Stimulated activated CD8-positive, alpha-beta memory T cell treated with anti-CD3 and anti-CD28 coated beads, Interleukin-4, amount 100 ng/mL, for 4 hours (primary cell): ENCODE measurements at places on chromosomes 1 and 21.

DNA sequence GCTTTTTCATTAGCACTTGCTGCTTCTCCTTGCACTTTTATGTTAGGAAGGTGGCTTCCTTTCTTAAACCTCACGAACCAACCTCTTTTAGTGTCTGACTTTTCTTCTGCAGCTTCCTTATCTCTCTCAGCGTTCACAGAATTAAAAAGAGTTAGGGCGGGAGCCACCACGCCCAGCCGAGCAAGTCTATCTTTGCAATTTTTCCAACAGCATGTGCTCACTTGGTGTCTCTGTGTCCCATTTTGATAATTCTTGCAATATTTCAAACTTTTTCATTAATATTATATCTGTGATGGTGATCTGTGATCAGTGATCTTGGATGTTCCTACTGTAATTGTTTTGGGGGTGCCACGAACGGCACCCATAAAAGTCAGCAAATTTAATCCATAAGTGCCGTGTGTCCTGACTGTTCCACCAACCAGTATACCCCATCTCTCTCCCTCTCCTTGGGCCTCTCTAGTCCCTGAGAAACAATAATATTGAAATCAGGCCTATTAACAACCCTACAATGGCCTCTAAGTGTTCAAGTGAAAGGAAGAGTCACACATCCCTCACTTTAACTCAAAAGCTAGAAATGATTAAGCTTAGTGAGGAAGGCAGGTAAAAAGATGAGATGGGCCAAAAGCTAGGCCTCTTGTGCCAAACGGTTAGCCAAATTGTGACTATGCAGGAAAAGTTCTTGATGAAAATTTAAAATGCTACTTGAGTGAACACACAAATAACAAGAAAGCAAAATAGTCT lies 15.9 kb upstream of the ITPKB start:
- DNase-seq = no peak

GRCh38 chr1:56844545-56845136 lies 10.0 kb upstream of the C8A start:
- no peak for DNase-seq

GRCh38 chr1:48181669-48182367 lies 40.7 kb upstream of the SLC5A9 start:
- DNase-seq = no peak

DNA sequence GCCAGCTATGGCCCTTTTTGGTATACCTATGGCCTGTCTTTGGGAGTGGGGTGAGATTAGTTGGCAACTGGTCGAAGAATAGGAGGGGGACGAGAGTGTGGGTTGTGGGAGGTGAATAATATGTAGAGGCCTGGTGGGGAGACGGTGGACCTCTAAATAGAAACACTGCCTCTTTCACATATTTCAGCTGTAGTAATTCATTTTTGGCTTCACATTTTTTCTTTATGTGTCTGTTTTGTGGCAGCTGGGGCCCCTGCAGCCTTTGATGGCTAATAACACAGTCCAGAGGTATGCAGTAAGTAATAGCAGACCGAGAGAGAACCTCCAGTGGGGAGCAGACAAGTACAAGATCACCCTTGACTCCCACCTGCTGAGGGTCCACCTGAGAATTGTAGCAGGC lies 75.9 kb downstream of the HLX start:
- no peak for DNase-seq

DNA sequence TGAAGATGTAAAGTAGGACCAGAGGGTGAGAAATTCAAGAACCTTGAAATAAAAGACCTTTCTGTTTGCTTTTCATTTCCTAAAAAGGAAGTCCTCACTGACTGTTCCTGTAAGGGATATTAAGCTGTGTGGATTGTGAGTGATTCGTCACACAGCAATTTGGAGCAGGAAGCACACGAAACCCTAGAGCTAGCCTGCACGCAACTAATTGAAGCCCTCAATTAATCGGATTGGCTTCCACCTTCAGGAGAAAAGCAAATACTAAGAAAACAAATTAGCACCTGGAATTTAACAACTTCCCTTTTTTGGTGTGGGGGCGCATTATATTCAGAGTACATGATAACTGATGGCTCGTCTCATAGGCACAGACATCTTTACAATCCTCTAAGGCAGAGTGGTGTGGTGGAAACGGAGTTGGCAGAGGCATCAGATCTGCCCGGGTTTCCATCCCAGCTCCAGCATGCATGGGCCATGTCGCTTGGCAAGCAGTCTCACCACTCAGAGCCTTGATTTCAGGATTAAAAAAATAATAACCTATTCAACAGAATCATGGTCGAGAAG lies 95.2 kb downstream of the KCNJ15 start:
- DNase-seq = no peak

DNA sequence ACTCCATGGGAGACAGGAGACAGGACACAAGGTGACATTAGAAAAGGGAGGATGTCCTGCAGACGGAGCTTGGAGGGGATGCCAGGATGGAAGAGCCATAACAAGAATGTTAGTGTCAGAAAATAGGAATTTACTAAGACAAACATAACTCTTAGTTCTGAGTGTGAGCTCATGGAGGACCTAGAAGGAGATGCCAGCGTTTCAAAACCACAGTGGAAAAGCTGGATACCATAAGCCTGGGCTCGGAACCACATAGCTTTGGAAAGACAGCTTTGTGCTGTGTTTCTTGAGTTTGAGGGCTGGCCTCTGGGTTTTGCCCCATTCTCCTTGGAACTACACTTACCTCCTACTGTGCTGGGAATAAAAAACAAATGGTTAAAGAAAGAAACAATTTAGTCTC lies 128.4 kb downstream of the S1PR1 start:
- no peak for DNase-seq

GRCh38 chr1:102588536-102588935 lies 519.8 kb downstream of the COL11A1 start:
- no peak for DNase-seq

DNA sequence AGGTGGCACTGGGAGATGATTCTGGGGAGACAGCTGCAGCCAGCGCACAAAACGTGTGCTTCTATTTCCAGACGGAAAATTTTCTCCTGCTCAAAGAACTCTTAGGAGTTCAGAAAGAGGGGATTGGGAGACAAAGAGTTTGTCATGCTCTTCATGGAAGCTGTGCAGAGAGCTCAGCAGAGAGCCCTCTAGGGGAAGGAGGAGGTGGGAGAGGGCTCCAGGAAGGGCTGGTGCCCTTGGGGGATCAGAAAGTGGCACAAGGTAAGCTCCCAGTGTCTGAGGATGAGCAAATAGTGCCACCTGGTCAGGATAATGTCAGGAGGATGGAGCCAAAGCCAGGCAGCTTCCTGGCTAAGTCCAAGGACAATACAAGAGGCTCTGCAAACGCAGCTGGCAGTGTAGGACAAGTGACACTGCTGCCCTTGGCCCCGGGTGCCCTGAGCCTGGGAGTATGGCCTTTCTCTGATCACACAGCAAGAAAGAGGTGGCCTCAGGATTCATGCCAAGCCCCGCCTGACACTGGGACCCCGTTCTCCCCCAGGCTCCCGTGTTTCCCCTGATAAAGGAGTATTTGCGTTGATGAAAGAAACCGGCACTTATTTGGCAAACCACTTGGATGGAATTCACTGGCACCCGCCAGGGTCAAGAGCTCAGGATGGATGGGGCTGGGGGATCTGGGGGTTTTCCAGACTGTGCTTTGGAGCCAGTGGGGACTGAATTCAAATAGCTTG lies 254.0 kb downstream of the PTPRU start:
- no peak for DNase-seq

GRCh38 chr1:12424793-12425192 lies 193.2 kb downstream of the DHRS3 start:
- DNase-seq = no peak

- DNase-seq = no peak
Observed at GRCh38 chr1:45908611-45909140, 105.3 kb downstream of the MAST2 start.

DNA sequence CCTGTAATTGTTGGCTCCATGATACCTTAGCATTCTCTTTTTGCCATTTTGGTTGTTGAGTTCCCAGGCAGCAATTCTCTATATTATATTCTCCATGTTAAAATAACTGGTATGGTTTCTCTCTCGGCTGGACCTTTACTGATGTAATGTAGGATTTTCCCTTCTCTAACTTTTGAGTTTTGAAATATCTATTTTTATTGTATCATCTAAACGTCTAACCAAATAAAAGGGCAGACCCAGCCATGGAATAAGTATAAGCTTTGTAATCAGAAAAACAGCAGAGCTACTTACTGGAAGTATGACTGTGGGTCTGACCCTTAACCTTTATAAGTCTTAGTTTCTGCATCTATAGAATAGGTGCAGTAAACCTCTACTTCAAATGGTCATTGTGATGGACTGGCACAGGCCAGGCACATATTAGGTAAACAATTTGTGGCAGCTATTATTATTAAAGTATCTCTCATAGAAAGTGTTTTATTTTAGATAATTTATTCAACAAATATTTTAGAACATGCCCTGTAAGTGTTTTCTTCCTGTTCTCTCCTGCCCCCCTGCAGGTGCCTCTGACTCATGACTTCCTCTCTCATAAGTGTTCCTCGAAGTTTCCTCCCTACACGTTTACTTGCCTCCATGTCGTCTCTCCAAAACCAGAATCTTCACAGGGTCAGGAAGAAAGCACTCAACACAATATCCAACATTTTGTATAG lies 224.9 kb upstream of the FGGY start:
- no peak for DNase-seq

DNA sequence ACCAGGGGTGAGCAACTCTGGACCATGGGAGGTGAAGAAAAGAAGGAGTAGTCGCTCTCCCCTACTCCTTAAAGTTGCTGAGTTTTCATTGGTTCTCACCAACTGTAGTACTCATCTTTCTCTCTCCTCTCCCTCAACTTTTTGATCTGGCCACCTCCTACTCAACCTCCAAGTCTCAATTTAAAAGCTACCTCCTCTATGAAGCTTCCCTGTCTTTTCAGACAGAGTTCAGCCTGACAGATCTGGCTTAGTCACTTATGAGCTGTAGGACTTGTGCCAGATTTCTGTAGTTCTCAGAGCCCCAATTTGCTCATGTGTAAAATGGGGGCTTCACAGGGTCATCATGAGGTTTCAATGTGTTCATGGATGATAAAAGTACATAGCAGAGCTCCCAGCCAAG lies 34.5 kb upstream of the HTR1D start:
- DNase-seq = no peak

DNA sequence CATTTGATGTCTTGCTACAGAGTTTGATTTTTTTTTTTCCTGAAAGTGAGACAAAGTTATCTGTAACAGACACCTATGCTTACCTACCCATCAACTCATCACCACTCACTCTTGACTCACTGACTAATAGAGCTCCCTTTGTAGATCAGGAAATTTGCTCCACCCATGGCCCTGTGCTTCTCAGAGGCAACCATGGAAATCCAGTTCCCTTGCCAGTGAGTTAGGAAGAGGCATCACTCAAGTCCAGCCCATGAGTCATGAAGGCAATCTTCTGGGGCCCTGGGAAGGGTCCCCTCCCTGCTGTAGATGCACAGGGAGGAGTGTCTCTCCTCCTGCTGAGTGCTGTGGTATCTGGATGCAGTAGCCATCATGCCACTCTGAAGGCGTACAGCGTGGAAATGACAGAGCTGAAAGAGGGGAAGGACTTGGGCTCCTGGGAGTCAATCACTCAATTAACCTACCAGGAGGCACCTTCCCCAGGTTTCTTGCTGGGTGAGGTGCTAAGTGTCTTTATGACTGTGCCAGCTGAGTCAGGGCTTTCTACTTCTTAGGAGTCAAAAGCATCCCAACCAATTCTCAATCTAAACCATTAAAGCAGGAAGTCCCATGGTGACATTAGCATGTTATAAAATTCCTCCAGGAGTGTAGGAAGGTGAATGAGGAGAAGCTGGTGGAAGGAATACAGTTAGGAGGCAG lies 56.1 kb downstream of the DNTTIP2 start:
- DNase-seq = no peak

GRCh38 chr1:149936170-149936991 lies at the start of gene MTMR11:
MTMR11 (minus strand) TSS chr1:149936879; CDS start chr1:149936647, 232 bp downstream.
- no peak for DNase-seq

DNA sequence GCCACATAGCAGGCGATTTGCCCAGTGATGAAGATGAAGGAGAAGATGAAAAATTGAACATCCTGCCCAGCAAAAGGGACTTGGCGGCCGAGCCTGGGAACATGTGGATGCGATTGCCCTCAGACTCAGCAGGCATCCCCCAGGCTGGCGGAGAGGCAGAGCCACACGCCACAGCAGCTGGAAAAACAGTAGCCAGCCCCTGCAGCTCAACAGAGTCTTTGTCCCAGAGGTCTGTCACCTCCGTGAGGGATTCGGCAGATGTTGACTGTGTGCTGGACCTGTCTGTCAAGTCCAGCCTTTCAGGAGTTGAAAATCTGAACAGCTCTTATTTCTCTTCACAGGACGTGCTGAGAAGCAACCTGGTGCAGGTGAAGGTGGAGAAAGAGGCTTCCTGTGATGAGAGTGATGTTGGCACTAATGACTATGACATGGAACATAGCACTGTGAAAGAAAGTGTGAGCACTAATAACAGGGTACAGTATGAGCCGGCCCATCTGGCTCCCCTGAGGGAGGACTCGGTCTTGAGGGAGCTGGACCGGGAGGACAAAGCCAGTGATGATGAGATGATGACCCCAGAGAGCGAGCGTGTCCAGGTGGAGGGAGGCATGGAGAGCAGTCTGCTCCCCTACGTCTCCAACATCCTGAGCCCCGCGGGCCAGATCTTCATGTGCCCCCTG lies 3.3 kb downstream of the ZBTB18 start:
- DNase-seq = no peak

DNA sequence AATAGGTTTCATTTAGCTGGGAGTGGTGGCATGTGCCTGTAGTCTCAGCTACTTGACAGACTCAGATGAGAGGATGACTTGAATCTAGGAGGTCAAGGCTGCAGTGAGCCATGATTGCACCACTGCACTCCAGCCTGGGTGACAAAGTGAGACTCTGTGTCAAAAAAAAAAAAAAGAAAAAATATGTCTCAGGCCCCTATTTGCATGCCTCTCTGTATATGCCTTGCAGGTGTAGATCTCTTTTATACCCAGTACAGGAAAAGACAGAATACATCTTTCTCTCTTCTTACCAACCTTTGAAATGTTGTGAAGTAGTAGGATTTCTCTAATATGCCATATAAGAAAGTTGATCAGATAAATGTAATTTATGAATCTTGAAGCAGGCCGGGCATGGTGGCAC lies 6.4 kb downstream of the CNR2 start:
- DNase-seq = no peak

GRCh38 chr1:54158071-54158470 lies 5.3 kb upstream of the CDCP2 start:
- DNase-seq = no peak

GRCh38 chr1:77888081-77888780 lies at the start of gene NEXN:
NEXN (plus strand) TSS chr1:77888624; CDS start chr1:77916107, 27,483 bp downstream.
- DNase-seq = no peak

GRCh38 chr1:167922023-167922422 lies 8.1 kb upstream of the ADCY10 start:
- DNase-seq = no peak

- DNase-seq = no peak
Observed at GRCh38 chr1:200473698-200474371, 64.0 kb upstream of the ZNF281 start.
